Hippocampal formation (tissue), 2 donors: ENCODE measurements at places on chromosomes 2 and 18.

DNA sequence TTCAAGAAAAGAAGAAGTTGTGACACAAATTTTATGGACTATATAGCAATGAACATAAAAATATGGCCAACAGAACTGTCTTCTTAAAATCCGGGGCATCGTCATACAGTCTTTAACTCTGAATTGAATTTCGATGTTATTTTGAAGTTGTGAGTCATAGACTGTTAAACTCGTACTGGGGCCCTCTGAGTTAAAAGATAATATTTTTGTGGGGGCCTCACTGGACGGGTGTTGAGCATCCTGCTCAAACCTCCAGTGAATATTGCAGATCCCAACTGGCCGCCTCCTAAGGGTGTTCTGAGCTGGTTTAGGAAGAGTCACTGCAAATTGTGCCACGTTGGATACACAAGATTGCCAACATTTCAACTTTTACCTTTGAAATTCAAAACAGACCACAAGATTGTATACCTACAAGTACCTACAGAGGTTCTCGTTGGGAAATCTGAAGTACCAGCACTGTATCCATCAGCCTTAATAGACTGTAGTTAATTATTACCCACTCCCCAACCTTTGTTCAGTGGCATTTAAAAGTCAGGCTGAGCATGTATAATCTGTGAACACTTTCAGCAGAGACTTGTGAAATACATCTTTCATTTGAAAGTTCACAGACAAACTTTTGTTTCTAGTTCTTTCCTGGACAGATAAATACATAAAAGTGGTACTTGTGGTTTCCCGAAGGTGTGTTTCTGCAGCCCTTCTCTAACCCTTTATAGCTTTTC is 27.8 kb downstream of the KLHL23 start:
- DNase-seq, result no peak

GRCh38 chr2:201698588-201699226 is at the start of gene MPP4:
MPP4 (minus strand) TSS chr2:201698644; CDS start chr2:201693954, 4,690 bp downstream.
- DNase-seq, result no peak

- no peak for DNase-seq
Measured at GRCh38 chr2:149564983-149565382, 22.6 kb downstream of the MMADHC start.

GRCh38 chr18:8794156-8794933 is 89.0 kb downstream of the MTCL1 start:
- DNase-seq, result no peak

DNA sequence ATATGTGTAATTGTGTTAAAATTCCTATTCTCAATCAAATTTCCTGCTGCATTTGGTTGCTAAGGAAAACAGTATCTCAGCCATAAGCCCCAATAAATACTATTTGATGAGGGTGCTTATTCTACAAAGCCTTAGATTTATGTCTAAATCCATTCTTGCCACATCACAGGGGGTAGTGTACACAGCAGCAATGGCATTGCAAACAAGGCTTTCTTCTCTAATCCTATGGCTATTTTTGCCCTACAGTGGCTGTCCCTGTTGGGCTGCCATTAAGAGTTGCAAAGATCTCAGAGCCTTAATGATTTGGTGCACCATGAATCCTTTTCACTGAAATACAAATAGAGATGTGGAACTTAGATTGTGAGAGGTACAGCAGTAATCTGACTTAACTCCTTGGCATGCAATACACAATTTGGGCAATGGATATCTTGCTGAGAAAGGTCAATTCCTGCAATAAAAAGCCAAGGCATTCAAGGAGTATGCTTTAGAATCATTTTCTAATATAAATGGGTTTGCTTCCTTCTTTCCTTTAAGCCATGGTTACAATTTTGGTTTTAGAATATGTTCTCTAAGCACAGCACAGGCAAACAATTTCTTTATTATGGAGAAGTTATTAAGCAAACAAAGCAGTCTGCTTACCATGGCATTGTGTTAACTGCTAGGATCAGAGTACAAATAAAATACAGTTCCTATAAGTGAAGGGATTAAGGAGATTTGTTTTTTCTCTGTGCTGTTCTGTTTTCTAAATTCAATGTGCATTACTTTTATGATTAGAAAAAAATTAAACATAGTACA is 69.8 kb upstream of the CD302 start:
- no peak for DNase-seq

DNA sequence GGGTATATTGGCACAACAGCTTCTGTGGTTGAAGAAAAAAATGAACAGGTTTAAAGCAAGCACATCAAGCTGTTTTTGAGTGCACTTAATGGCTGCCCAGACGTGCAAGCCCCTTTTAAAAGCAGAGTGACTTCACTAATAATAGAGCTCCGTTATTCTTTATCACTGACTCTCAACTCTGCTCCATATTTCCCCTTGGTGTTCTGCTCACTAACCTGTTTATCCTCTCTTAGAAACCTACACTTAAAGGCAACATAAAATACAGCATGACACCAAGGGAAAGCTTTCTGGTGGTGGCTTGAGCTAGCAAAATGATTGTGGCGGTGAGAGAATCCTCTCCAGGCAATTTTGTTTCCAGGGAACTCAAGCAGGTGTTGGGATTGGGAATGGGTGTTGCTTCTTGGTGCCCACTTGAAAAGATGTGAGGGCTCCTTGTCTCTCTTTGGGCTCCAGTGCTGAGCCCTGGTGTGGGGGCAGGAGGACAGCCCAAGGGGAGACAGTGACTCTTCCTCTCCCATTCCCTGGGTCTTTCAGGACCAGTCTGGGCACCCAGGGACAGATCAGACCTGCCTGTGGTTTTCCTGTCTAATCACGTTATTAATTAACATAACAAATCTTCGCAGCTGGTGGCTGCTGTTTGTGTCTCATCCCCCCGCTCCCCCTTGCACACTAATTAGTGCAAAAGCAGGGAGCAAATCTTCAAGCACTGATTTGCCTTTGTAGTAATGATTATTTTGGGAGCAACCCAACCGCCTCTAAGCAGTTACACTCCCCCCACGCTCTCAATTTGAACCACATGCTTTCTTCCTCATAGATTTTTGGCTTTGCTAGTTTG is 289.4 kb upstream of the CXCR4 start:
- no peak for DNase-seq

DNA sequence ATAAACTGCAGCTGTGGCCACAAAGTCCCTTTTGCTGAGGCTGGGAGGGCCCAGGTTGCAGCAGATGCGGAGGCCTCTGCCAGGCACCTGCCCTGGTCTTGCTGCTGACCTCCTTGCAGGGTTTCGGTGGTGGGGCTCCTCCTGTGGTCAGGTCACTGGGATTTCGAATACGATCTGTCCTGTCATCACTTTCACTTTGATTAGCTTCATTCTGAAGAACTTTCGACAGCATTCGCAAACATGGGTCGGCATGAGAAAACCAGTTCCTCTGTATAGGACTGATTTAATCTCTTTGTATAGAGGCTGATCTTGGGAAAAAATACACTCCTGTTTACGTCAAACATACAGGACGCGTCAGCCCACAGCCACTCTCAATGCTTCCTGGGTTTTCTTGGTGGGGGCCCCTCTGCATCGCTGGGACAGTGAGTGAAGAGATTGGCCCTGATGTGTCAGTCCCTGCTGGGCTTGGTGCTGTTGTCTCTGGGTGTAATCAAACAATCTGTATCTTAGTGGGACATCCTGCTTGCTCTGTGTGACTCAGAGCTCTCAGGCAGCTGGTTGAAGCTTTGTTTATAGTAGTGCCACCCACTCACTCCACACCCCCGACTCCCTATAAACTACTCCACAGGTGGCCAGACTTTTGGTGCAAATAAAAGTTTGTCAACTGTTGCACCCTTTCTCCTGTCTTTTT is 209.4 kb upstream of the CXCR4 start:
- DNase-seq, result no peak

- no peak for DNase-seq
Measured at GRCh38 chr2:130156624-130157004, 11.7 kb upstream of the CCDC74B start.

- no peak for DNase-seq
Measured at GRCh38 chr2:157355618-157356017, 30.0 kb upstream of the ERMN start.

DNA sequence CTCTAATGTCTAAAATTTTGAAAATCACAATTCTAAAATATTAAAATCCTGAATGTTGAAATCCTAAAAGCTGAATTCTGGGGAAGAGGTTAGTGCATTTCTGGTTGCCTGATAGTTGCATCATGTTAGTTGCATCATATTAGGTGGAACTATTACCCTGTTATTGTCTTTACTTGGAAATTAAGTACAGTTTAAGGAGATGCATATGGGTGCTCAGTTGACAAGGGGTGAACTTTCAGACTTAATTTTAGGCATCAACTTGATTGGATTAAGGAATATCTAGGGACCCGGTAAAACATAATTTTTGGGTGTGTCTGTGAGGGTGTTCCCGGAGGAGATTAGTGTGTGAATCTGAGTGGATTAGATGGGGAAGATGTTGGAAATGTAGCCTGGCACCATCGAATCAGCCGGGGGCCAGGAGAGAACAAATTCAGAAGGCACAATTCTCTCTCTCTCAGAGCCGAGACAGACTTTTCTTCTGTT is 409.8 kb downstream of the PLCL1 start:
- DNase-seq, result no peak

GRCh38 chr2:23132823-23133595 is 252.0 kb upstream of the KLHL29 start:
- DNase-seq, result no peak

DNA sequence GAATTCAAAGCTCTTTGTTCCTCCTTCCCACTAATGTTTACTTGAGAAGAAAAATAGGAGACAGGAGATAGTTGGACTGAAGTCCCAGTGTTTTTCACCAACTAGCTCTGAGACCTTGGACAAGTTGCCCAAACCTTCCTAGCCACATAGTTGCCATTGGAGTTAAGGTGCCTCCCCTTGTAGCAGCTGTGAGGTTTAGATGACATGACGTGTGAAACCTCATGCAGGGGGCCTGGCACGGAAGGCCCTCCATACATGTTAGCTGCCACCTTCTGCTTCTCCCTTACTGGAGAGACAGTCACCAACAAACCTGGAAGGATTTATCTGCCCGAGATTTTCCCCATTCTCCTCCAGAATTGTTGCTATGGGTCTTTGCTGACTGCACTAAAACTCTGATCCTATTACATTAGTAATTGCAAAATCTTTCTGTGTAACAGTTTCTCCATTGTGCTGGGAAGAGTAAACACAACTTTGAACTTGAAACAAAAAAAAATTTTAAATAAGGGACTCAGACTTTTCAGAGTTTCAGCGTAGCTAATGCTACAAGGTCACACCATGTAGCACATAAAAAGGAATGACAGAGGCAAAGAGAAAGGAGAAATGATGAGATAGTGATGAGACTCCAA is 23.8 kb upstream of the CABYR start:
- no peak for DNase-seq

DNA sequence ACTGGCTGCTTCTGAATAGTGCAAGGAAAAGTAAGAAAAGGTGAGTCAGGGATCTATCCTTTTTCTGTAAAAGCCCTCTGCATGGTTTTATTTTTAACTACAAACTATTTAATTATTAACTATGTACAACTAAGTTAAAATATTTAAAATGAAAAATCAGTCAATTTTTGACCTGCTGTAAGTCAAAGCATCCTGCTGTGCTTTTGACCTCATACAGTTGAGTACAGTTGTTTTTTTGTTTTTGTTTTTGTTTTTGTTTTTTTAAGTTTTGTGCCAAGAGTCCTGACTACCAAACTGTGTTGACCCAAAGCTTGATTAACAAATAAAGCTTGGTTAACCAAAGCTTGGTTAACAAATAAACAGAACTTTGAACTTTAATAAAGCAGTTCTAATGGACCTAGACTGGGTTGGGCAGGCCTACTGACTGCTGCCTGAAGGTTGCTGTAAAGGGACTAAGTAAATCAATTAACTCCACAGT is at the start of gene ACMSD:
TSS of gene ACMSD (plus strand) at position 474 of the 478 bp plus-strand sequence. CDS start 67 bp downstream, outside the sequence.
- DNase-seq, result no peak

DNA sequence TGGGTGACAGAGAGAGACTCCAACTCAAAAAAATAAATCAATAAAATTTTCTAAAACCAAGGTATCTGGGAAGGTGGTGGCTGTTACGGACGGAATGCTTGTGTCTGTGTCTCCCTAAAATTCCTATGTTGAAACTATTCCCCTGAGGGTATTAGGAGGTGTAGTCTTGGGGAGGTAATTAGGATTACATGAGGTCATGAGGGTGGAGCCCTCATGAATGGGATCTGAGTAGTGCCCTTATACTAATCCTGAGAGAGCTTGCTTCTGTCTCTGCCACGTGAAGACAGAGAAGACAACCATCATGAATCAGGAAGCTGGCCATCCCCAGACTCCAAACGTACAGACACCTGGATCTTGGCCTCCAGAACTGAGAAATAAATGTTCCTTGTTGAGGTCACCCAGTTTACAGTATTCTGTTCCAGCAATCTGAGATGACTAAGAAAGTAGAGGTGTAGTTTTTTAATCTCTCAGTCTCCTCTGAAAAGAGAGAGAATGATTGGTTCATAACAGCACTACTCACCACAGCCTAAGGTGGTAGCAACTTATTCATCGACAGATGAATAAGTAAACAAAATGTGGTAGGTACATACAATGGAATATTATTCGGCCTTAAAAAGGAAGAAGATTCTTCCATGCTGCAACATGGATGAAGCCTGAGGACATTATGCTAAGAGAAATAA is 38.4 kb downstream of the TGFBRAP1 start:
- no peak for DNase-seq

- no peak for DNase-seq
Measured at GRCh38 chr2:14480906-14481305, 151.6 kb upstream of the LRATD1 start.

DNA sequence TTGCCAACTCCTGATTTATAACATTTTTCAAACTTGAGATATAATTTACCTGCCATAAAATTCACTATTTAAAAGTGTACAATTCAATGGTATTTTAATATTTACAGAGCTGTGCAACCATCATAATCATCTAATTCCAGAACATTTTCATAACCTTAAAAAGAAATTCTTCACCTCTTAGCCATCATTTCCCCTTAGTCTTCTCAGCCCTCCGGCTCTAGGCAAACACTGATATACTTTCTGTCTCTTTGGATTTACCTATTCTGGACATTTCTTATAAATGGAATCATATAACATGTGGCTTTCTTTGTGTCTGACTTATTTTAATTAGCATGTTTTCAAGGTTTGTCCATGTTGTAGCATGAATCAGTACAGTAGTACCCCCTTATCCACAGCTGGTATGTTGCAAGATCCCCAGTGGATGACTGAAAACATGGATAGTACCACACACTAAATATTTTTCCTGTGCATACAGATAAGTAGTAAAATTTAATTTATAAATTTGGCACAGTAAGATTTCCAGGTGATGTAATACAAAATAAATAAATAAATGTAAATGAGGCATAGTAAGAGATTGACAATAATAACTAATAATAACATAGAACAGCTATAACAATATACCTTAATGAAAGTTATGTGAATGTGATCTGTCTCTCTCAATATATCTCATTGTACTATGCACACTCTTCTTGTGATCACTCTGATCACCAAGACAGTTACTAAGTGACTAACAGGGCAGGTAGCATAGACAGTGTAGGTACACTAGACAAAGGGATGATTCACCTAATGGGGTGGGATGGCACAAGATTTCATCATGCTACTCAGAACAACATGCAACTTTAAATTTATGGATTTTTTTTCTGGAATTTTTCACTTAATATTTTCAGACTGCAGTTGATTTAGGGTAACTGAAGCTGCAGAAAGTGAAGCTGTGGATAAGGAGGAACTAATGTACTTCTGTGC is 73.1 kb downstream of the RAB3GAP1 start:
- DNase-seq, result no peak
